SJSA1 (cell line): ENCODE measurements at places on chromosomes 4 and X. TPM values are rescaled to one million over a fixed set of nuclear protein-coding genes. Genes with fewer than 3 reads are reported as not detected.

DNA sequence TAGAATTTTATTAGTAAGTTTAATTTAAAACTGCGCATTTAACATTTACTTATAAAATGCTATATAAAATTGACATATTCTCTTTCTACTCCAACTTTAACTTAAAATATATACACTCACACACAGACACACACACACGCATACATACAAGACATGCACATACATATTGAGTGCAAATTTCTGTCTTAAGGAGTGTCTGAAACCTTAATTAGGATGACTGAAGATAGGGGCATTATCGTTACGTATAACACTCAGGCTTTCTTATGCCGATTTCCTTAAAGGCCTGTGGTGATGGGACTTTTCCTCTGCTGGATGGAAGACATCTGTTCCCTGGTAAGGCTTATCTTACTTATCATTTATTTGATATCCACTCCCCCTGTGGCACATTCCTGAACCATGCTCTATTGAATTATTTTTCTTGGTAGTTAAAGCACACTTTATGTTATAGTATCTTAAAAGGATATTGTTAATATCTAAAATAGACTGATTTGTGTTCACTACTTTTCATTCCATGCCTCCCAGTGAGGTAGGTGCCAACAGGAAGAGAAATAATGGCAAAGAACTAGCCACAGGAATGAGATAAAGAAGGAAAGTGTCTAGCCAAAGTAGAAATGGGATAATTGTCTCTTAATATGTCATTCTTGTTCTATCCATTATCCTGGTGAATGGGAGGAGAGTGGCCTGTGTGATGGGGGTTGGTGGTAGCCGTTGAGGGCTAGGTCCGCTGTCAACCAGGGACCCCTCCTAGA is 92.9 kb upstream of the GPRIN3 start:
- DNase-seq: no peak
- no peak overlapping the region for H3K4me3 ChIP-seq
- H3K4me1 ChIP-seq: no peaks in the 10 kb centered on the region
- H3K36me3 ChIP-seq: no peaks in the 10 kb centered on the region
- no peak overlapping the region for H3K27ac ChIP-seq

CDKL2 gene
- 0.37 and 0.78 TPM in 2 replicates for total RNA-seq

DNA sequence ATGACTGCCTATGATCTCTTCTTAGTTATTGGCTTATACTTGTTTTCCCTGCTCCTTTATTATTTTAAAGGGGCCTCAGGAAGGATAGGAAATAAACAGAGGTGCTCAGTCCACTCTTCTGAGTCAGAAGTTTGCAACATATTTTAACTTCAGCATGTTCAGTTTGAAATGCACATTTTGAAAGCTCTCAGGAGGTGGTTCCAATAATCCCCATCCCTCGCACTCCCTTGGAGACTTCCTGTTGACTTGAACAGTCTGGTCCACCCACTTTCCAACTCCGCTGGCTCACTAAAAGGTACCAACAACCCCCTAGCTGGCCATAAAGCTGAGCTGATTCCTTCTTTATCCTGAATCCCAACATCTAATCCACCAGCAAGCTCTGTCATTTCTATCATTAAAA is 78.3 kb upstream of the DUSP21 start:
- H3K4me3 ChIP-seq: no peak overlapping the region
- H3K27ac ChIP-seq: no peak overlapping the region
- H3K4me1 ChIP-seq: no peaks in the 10 kb centered on the region
- no peaks in the 10 kb centered on the region for H3K36me3 ChIP-seq

CNGA1 gene
- 0.91 TPM in 1 of 2 replicates, not detected in the other for total RNA-seq

GRCh38 chr4:153152501-153153338 is 51.5 kb upstream of the TRIM2 start:
- no peaks in the 10 kb centered on the region for H3K36me3 ChIP-seq
- H3K4me3 ChIP-seq: peak overlapping the region; percentile 46
- no peaks in the 10 kb centered on the region for H3K27me3 ChIP-seq
- peaks cover 27% of the 10 kb centered on the region for H3K4me1 ChIP-seq
